Left lung (tissue), 14 donors: ENCODE measurements at places on chromosomes 7 and 10.

DNA sequence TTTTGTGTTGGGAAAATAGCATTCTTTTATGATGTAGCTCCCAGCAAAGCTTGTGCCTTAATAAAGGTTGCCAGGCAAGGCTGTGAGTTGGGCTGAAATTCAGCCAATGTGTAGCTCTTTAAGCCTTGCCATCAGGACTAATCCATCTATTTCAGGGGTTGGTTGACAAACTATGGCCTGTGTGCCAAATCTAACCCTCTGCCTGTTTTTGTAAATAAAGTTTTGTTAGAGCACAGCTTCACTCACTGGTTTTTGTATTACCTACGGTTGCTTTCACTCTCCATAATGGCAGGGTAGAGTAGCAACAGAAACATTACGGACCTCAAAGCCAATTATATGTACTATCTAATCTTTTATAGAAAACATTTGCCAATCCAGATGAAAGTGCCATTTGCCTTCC is 638.1 kb upstream of the POT1 start:
- no peak for DNase-seq

DNA sequence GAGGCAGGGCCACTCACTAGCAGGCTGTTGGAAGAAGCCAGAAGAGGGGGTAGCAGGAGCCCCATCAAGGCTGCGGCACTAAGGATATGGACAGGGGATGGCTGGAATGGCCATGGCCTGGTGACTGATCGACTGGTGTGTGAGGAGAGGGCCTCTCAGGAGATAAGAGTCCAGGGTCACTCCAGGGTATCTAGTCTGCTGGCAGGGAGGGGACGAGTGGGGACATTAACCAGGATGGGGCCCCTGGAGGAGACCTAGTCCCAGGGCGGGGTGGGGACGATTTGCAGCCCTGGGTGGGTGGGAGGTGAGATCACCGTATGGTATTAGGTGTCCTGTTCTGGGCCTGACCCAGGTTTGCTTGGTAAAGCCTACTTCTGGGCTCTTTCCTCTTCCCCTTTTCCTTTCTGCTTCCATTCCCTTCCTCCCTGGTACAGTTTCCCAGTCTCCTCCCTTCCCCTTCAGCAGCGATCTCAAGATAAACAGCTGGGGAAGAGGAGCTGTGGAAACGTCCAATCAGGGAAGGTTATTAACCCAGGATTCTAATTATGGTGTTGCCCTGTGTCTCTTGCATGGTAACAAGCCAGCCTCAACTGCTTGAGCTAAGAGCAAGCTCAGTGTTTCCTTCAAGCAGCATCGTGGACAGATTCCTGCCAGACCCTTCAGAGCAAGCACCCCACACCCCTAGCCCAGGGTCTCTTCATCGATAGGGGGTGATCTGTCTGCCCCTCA is 233.2 kb downstream of the RPS24 start:
- no peak for DNase-seq

DNA sequence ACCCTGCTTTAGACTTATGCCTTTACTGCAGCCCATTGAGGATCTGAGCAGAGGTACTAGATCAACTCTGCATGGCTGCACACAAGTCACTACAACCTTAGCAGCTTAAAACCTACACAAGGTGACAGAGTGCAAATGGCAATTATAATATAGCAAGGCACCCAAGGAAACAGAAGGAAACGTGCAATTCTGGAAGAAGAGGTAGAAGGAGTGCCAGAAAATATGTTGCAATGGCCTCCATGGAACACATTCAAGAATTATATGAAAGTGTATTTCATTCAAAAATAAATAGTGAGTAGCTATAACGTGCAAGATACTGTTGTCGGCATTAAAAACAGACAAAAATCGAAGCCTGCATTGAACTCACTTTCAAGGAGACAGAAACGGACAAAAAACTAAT is 2.9 kb upstream of the AKR1C8 start:
- no peak for DNase-seq

GRCh38 chr10:132836832-132837540 is 51.0 kb upstream of the NKX6-2 start:
- DNase-seq = no peak

GRCh38 chr10:124646483-124647352 is 97.5 kb downstream of the FAM53B start:
- peak; percentile 87 for DNase-seq

DNA sequence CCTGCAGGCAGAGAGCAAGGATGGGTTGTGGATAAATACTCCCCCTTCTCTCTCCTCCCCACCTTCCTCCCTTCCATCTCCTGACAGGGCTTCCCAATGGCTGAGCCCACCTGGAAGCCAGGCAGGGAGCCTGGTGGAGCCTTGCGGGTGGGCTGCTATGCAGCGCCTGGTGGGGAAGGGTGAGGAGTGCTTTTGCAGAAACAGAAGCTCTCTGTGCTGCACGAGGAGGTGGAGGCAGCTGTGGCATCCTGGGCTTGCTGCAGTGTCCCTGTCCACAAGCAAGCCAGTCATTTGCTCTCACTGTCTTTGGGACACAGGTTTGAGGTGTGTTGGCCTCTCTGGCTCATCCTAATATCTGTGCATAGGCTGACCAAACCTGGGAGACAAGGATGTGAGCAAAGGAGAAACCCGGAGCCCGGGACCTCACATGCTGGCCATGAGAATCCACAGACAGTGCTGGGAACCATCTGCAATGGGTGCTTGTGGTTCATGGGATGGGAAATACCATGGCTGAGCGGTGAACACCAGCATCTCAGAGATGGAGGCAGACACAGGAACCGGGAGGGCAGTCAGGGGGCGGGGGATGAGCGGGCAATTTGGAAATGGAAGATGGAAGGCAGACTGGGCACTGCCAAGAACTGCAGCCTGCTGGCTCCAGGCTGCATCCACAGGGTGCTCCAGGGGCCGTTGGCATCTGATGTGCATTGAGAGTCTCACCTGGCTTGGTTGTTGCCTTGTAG is 364.2 kb downstream of the GLRX3 start:
- DNase-seq = no peak

DNA sequence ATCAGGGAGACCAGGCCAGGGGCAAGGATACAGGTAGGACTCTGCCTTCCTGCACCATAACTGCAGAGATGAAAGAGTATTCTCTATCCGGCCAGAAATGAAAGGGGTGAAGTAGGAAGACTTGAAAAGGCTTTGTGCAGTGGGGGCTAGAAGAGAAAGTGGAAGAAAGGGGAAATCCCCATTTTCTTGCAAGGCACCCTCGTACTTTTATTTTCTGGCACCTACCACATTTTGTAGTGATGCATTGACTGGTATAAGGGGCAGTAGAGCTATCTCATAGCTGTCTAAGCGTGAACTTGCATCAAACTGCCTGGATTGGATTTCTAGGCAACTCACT is 752 bp upstream of the CAMK2G start:
- DNase-seq = no peak

- no peak for DNase-seq
Measured at GRCh38 chr7:150875791-150876190, 23.5 kb downstream of the AOC1 start.

- no peak for DNase-seq
Measured at GRCh38 chr10:33350041-33350440, 15.6 kb upstream of the NRP1 start.

GRCh38 chr7:122628651-122629411 is 70.1 kb downstream of the RNF133 start:
- DNase-seq = no peak

DNA sequence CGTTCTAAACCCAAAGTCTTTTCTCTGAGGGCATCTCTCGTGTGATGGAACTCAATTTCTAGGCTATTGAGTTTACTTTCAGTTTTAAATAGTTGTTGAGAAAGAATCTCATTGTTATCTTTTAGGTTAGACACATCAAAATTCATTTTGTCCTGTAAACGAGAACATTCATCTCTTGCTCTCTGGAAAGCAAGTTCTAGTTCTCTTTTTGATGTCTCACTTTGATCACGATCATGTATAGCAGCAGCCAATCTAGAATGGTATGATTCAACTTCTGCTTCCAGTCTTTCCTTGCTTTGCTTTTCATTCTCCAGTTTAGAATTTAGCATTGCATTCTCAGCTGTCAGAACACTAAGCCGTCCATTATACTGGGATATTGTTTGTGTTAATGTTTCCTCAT is 65.1 kb downstream of the ANKRD26 start:
- DNase-seq = no peak

DNA sequence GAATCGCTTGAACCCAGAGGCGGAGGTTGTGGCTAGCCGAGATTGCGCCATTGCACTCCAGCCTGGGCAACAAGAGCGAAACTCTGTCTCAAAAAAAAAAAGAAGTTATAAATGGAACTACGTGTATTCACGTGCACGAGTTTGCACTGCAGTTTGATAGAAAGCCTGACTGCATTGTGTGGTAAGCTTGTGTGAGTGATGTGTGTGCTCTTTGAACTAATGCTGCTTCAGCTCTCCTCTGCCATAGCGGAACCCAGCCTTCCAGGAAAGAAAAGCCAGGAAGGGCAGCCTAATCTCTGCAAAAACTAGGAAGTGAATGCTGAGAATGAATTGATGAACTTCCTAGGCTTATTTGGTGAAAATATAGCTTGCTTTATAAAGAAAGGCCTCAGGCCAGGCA is 15.6 kb upstream of the MKRN1 start:
- DNase-seq = no peak

DNA sequence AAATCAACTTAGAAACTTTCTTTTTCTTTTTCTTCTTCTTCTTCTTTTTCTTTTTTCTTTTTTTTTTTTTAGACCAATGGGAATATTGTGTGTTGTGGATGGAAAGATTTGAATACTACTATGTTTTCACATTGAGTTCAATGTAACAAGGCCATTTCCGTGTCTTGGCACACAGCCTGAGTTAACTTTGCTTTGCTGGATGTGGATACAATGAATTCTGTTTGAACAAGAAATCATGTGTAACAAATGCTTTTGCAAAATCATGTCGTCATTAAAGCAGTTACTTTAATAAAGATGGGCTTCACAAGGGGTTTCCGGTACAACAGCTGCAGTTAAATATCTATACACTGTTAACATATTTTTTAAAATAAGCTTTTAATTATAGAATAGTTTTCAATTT is 13.5 kb upstream of the ENTPD1 start:
- DNase-seq = peak; percentile 31

DNA sequence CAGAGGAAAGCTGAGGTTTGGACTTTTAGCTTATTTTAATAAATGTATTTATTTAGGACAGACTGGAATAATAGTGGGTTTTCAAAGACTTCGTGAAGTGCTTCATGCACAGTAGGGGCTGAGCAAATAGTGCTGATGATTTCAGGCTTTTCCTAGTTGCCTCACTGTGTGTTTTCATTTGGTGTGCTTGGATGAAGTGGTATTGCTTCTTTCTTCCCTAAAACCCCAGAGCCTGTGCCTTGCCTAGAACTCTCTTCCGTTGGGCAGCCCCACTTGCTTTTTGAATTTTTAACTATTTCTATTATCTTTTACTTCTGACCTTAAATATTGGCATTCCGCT is 49.6 kb downstream of the ARID5B start:
- no peak for DNase-seq

GRCh38 chr7:46233585-46234329 is 312.7 kb upstream of the IGFBP3 start:
- no peak for DNase-seq

- DNase-seq = no peak
Measured at GRCh38 chr10:77566914-77567566, 70.6 kb downstream of the KCNMA1 start.

- peak; percentile 52 for DNase-seq
Measured at GRCh38 chr10:97499561-97500296, 1.0 kb downstream of the UBTD1 start.

GRCh38 chr10:98487649-98488048 is 40.9 kb upstream of the HPS1 start:
- DNase-seq = no peak

DNA sequence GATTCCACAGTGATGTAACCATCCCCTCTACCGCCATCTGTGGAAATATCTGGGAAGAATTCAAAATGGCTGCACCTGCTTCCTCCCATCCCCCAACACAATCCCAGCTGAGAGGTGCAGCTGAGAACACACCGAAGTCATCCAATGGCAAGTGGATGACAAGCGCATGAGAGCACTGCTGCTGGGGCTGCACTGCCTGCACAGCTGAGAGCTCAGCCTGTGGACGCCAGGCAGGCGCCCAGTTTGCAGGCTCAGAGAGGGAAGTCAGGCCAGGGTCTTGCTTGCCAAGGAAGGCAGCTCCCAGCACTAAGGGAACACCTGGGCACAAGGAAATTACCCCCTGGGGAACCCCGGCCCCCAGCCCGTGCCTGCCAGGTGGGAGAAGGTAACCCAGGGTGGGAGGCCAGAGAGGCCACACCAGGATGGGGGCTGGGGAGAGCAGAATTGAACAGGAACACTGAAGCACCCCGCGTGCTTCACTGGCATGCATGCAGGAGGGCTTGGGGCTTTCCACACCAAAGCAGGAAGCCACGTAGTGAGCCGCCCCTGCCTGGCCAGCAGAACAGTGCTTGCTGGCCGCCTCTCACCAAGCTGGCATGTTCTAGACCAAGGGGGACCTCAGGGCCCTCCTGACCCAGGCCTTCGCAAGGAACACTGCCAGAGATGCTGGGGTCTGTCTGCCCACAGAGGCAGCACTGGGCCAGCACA is 46.2 kb downstream of the FAM53B start:
- DNase-seq = no peak

- DNase-seq = no peak
Measured at GRCh38 chr7:123154231-123154860, 45.4 kb downstream of the SLC13A1 start.

- no peak for DNase-seq
Measured at GRCh38 chr7:118684796-118685195, 460.3 kb downstream of the ANKRD7 start.

DNA sequence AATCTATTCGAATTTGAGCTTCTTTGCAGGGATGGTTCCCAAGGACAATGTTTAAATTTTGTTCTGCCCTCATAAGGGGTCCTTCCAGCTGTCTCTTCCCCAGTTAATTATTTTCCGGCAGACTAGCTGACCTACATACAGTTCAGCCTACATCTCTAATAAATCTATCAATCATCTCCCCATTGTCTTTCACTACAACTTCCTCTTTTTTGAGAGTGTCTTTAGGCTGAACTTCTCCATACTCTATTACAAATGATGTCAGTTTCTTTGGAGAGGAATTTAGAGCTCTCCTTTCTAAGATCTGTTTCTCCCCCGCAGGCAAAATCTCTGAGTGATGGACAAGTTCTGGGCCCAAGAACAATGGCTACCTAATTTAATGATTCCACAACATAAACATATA is 122.2 kb downstream of the PCLO start:
- no peak for DNase-seq

DNA sequence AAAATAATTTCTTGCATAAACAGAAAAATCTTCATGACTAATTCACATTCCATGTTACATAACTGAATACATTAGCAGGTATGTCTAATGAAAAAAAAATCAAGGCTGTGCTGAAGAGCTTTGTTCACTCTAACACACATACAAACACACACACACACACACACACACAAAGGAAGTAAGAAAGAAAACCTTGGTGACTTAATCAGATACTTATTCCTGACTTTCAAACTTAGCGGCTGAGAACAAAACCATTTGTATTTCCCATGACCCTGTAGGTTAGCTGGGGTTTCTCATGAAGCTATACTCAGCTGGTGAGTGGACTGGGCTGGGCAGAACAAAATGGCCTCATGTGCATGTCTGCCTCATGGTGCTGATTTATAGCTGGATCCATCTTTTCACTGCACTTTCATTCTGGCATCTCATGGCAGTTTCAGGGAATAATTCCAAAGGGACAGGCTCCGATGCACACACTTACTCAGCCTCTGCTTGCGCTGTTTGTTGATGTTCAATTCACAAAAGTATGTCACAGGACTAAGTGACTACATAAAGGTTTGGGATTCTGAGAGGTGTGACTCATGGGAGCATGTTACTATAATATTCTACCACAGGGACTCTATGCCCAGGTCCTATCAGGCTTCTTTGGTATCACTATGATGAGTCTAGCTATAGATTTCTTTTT is 161.2 kb downstream of the PCLO start:
- DNase-seq = no peak
